Activated CD4-positive, alpha-beta T cell treated with anti-CD3 and anti-CD28 coated beads for 36 hours (primary cell): ENCODE measurements at places on chromosomes 11 and 22.

DNA sequence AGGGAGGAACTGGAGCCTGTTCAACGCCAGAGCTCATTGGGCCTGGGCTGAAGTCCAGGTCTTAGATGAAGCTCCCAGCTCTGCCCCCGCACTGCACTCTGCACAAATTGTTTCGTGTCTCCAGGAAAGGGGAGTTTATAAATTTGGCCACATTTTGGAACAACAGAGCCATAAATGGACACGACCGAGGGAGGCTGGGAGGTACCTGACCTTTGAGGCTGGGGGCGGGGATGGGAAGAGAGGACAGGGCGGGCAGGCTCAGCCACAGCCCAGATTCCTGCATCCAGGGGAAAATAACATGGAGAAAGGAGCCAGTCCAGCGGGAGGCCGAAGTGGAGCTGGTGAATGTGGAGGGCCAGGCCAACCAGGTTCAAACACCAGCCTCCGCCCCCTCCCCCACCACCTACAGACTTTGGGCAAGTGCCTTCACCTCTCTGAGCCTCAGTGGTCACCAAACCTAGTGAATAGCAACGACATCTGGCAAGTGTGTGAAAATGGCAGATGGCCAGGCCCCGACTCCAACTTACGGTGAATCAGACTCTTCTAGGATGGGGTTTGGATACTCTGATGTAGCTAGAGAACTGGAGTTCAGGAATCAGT lies 36.8 kb upstream of the SMTN start:
- no peak for DNase-seq

DNA sequence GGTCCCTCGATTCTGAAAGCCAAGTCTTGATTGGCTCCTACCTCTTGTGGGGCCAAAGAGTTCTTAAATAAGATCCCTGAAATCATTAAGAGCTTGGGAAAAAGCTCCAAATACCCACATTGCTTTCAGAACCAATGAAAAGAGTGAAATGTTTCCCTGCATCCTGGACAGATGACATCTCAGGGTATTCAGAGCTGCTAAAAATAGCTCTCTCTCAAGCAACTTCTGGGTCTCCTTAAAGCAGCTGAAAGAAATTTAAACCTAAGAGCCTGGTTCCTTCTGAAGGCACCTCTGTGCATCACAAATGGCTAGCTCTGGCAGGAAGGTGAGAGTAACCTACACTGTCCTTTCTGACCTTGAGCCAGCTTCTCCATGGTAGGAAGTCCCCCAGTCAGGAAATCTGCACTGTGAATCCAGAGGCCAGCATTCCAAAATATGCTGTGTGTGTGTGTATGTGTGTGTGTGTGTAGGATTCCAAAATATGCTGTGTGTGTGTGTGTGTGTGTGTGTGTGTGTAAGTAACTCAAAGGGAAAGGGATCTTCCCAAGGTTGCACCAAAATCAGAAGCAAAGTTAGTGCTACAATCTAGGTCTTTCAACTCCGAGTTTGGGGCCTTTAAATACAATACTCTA lies 50.1 kb downstream of the RELT start:
- no peak for DNase-seq

DNA sequence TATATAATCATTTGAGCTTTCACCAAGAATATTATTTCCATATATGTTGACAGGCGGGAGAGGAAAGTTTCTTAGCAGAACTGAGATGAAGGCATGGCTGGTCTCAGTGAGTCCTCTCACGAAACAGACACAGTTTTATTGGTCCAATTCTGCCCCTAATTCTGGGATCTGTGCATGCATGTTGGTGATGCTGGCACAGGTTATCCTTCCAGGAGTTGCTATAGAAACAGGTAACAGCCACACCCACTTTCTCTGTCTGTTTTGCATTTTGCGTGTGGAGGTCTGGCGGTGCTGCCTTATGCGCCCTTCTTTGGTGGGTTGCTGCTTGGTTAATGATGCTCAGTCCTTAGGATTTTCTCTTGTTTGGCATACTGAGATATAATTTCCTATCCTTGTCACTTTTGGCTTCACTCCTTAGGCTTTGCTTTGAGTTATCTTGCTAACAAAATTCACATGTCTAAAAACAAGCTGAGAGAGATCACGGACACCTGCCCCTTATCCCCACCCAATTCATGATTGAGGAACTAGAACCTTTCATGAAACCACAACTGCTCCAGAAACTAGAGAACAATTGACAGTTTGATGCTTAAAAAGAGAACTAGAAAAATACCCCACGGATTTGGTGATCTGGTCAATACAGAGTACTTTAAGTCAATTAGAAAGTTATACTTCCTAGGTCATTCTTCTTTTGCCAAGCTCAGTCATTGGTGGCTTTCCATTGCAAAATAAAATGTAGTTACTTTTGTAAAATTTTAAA lies 189.3 kb downstream of the FAT3 start:
- no peak for DNase-seq

DNA sequence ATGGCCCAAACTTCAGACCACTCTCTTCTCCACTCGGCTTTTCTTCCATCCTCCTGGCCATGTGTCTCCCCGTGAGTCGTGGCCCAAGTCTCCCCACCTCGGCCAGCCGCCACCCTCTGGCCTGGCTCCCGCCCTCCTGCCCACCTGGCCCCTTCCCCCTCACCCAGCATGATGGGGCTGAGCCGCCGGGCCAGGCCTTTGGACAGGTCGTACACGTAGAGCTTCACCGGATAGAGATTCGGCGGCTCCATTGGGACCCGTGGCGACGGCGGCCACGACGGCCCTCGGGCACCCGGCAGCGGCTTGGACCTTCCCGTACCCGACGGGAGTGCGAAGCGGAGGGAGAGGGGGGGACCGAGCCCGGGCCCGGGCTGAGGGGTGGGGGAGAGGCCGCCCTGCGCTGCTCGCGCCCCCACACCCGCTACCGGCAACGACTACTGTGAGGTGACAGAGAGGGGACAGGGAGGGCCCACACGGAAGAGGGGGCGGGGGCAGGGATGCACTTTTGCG lies at the start of gene DESI1:
TSS of gene DESI1 (minus strand) at position 455 of the 510 bp plus-strand sequence. CDS start at position 251, 204 bp downstream.
- no peak for DNase-seq
